ENCODE measurements at places on chromosomes 5 and 9.

DNA sequence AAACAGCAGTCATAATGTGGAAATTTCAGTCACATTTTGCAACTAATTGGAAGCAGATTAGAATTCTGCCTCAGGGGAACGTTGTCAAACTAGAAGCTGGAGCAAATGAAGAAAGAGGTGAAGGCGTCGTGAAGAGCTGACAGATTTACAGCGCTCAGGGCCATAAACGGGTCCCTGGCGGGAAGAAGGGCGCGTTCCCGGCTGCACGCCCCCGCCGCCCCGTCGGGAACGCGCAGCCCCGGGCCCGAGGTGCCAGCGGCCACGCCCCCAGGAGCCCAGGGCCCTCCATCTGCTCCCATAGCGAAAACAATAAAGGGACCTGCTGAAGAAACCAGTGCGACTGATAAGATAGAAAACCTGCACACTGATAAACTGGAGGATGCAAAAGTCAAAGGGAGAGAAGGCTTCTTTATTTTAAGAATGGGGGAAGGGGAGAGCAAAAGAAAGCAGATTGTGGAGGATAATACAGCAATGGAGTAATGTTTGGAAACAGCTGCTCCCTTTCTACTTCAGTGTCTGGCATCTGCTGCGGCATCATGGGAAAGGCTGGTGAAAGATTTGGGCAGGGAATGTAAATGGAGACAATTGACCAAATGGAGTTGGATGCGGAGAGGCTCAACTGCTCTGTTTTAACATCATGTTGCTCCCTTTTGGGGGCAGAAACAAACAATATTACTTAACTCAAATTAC lies 11.1 kb downstream of the ZNF608 start:
- no peak for DNase-seq

DNA sequence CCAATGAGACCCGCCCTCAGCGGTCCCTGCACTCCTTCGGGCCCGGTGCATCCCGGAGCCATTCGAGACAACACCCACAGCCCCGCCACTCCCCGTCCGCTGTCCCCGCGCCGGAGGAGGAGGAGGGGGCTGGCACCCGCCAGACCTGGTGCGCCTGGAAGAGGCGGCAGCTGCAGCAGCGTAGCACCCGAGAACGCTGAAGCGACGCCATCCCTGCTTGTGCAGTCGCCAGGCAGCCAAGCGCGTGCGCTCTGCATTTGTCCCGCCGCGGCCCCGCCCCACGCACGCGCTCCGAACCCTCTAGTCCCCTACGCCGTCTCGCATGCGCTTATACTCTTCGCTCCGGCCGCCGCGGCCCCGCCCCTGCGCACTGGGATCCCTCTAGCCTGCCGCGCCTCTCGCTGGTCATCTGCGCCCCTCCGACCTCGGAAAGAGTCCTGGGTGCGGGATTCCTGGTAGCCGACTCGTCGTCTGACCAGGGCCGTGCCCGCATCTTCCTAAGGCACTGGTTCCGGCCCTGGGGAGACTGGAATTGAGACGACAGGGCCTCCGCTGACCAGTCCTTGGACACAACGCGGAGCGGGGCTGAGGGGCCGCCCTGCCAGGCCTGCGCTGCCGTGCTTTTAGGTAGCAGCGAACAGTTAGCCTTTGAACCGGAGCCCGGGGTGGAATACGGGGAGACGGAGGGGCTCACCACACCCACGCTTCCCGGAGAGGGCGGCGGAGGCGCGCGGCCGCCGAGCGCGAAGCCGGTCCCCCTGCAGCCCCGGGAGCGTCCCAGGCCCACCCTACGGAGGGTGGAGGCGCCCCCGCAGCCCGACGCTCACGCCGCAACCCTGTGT lies at the start of gene MRNIP:
MRNIP (minus strand) TSS at position 232 of the 842 bp plus-strand sequence; CDS start at position 211, 21 bp downstream.
- DNase-seq, result peak; percentile 73

DNA sequence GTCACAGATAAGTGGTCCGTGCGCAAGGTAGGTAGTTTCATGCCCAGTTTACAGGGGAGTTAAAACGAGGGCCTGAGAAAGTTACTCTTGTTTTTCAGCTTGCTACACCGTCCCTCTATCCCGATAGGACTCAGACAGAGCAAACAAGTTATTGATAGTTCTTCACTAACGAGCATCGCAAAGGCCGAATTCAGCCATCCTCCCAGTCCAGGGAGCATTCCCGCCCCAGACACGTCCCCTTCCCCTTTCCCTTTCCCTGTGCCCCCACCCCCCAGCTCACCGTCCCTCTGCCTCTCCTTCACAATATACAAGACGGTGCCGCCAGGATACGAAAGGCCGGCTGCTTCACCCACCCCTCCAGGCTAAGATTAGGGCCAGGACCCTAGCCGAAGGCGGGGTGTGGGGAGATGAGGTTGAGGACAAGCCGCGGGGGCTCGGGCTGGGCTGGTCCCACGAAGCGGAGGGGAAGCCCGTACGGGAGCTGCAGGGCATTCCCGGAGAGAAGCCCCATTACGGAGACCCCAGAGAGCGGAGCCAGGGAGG lies 599 bp downstream of the KIAA1191 start:
- DNase-seq, result peak; percentile 0

DNA sequence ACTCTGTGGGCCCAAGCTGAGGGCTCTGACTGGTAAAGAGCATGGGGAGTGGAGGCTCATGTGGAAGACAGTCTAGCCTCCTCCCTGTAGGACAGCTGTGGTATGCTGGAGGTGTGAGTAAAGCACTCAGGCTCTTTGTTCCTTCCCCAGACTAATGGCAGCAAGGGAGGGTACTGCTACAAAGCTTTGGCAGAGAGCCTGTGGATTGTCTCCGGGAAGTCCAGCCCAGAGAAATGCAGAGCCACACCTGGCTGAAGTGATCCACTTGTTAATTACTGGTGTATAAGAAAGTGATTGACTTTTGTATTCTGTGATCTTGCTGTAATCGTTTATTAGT lies 161.7 kb downstream of the OXCT1 start:
- peak; percentile 3 for DNase-seq

GRCh38 chr5:134736173-134736812 lies 2.1 kb upstream of the CAMLG start:
- DNase-seq, result no peak

GRCh38 chr5:146906803-146907202 lies 28.2 kb upstream of the PPP2R2B start:
- no peak for DNase-seq

DNA sequence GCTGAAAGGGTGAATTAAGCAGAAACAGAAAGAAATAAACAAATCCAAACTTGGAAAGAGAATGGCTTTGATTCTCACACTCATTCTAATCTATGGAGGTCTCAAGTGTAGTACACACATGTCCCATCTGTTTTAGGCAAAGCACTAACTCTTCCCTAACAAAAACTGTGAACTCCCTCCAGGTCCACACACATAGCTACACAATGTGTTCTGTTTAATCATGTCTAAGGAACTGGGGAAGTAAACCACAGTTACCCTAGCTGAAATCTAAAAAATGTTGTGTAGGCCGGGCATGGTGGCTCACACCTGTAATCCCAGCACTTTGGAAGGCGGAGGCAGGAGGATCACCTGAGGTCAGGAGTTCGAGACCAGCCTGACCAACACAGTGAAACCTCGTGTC lies 118.7 kb upstream of the FST start:
- DNase-seq, result peak; percentile 71

DNA sequence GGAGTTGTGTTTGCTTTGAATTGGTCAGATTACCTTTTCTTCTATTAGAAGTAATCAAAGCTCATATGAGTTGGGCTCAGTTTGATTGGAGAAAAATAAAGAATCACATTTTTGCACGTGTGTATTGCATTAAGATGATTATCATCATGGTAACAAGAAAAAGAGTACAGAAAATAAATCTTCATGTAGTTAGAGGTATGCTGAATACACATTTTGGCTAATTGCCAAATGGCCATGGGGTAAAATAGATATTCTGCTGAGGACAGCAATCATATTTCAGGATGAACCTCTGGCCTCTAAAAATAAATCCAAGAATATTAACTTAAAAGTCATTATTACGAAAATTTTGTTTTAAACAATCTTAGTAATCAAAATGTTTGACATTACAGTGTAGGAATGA lies 38.9 kb upstream of the GNAQ start:
- DNase-seq, result no peak

- DNase-seq, result no peak
Observed at GRCh38 chr9:101664453-101664852, 69.7 kb upstream of the PPP3R2 start.

DNA sequence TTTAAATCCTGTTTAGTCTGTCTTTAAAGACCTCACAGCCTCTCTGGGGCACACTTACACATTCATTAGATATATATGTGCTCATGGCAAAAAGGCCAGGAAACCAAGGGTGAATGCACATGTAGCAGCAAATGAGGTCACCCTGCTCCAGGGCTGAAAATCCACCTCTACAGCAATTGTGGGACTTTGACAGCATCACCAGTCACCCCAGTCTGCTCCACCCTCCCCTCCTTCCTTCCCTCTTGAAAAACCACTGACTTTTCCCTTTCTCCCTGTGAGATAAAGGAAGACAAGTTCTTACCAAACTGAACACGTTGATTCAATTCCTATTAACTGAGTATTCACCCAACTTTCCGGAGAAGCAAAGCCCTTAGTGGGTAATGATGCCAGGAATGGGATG lies 15.2 kb upstream of the SH3RF2 start:
- peak; percentile 100 for DNase-seq

DNA sequence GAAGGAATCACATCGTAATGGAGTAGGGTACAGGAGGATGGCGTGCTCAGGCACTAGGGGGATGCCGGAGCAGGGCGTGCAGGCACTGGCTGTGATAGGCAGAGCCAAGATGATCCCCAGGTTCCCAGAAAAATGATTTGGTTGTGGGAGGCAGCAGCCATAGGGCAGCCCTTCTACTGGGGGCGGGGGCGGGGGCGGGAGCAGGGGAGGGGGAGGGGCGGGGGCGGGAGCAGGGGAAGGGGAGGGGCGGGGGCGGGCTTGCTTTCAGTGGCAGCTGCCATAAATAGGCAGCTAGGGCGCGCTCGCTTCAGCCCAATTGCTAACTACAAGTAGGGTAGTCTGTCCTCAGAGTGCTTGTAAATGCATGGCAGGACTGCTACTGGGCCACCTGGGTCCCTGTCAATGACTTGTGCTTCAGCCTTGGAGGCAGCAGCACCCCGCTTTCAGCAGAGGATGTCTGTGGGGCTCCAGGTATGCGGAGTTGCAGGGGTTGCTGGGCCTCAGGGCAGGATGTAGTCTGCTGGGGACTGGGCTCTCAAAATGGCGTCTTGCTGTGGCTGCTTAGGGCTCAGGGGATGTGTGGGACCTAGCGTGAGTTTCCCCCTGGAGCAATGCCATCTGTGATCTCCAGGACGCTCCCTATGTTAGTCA lies 354.3 kb downstream of the RAB3C start:
- DNase-seq, result no peak

DNA sequence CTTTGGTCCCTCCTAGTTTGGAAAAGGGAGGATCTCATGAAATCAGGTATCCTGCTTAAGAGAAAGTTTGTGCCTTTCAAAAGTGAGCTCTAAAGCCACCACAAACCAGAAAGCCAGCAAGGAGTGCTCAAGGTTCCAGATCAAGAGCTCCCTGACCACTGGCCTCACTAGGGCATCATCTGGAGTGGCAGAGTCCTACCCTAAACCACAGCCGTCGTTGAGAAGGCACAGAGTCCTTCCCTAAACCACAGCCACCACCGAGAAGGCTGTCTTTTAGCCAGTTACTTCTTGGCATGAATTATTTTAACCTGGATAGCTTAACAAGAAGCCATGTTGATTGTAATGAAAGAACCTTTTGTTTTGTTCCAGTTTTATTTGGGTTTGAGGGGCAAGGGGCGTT lies 102.9 kb downstream of the FRMD3 start:
- DNase-seq, result no peak

DNA sequence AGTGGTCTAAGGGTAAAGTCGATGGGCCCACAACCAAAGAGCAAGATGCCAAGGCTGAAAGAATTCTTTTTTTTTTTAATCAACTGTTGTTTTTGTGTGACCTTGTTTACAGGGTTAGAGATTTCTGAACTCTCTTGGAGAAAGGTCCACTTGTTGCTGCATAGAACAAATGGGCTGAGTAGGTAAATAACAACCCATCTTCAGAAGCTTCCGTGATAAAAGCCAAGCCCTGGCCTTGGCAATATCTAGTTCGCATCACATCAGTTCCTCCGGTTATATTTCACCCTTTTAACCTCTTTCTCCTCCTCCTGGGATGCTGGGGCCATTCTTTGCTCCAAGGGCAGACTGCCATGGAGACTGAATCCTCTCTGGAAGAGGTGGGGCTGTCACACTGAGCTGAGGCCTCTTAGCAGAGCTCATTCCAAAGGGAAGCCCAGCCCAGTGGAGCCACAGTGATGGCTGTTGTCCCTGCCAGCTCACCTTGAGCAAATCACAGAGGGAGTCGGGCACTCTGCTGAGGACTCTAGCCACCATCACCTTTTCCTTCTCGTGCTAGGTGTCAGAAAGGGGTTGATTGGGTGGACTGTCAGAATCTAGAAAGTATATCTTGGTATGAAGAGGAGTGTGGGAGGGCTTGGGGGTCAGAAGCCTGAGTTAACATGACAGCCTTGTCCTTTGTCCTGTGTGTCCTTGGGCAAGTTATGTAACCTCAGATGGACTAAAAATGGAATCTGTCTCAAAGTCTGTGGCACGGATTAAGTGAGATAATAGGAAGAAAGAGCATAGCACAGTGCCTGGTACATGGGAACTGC lies 17.9 kb downstream of the ANKRD55 start:
- no peak for DNase-seq

DNA sequence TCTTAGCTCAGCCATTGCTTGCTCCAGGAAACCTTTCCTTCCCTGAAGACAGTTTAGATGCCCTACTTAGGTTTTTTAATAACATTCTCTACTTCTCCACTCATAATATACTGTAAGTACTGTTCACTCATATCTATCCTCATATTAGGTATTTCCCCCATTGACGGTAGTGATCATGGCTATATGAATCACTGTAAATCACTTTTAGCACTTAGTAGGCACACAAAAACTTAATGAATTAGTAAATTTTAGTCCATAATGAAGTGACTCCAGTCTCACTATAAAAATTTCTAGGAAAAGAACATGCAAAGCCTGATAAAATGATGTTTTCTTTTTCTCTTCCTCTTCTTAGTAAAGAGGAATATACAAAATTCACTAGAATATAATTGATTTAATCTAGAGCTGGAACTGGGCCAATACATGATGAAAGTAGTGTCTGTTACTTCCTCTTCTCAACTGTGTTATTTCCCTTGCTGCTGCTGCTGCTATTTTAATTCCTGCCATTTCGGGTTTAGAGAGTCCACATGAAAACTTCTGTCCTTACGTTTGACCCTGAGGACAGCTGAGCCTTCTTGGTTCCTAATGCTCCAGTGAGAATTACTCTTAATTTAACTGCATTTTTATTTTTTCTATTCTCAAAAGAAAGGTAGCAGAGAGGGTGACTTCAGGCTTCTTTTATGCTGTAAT lies 73.5 kb downstream of the LNPEP start:
- no peak for DNase-seq

GRCh38 chr5:151745071-151745705 lies 13.2 kb downstream of the ATOX1 start:
- DNase-seq, result peak; percentile 93
